Activated naive CD4-positive, alpha-beta T cell (primary cell): ENCODE measurements at places on chromosomes 7 and 10.

- DNase-seq = no peak
Observed at GRCh38 chr7:96388166-96388565, 66.3 kb upstream of the SLC25A13 start.

DNA sequence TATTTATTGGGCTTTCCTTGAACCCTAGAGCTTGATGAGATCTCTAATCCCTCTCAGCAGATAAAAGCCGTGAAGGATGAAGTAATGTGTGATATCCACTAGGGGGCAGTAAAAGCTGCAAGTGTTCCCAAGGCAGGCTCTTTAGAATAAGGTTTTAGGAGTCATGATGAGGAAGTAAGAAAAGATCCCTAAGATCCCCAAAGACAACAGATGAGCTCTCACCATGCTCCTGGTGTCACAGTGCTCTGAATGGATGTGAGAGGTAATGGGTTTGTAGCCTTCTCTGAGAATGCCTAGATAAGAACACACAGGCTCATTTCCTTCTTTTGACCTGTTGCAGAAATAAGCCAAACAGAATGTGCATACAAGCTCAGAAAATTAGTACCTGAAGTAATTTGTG is 70.4 kb upstream of the ITPRID1 start:
- no peak for DNase-seq

- no peak for DNase-seq
Observed at GRCh38 chr7:125406111-125406510, 476.5 kb upstream of the POT1 start.

- no peak for DNase-seq
Observed at GRCh38 chr10:98414578-98414931, 427 bp downstream of the PYROXD2 start.

DNA sequence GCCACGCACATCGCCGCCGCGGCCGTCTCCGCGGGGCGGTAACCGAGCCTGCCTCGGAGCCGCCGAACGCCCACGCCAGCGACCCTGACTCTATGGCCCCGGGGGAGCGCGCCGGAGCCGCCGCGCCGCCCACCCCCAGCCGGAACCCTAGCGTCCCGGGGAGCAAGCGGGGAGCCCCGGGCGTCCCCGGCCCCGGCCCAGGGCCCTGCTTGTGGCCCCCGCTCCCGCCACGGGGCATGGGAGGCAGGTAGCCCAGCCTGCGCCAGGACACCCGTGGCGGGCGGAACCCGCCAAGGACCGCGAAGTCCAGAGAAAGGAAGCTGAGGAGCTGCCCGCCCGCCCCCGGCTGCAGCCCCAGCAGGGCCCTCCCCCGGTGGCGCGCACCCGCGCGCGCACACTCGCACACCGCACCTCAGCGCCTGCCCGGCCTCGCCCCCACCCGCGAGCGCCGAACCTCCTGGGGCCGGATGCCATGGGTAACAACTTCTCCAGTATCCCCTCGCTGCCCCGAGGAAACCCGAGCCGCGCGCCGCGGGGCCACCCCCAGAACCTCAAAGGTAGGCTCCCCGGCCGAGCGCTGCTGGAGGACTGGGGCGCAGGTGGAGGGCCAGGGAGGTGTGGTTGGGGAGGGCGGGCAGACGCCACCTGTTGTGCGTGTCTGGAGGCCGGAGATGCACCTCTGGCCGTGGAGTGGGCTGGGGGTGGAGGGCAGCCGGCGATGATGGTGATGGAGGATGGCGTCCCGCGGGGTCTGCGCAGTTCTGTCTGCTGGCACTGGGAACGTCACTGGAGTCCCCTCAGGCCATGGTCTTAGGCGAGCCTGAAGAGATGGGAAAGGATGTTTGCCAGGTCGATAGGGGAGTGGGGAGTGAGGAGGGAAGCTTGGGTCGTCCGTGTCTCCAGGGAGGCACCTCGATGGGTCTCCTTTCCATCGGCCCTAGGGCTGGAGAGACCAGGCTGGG is 692 bp downstream of the NEURL1 start:
- no peak for DNase-seq

DNA sequence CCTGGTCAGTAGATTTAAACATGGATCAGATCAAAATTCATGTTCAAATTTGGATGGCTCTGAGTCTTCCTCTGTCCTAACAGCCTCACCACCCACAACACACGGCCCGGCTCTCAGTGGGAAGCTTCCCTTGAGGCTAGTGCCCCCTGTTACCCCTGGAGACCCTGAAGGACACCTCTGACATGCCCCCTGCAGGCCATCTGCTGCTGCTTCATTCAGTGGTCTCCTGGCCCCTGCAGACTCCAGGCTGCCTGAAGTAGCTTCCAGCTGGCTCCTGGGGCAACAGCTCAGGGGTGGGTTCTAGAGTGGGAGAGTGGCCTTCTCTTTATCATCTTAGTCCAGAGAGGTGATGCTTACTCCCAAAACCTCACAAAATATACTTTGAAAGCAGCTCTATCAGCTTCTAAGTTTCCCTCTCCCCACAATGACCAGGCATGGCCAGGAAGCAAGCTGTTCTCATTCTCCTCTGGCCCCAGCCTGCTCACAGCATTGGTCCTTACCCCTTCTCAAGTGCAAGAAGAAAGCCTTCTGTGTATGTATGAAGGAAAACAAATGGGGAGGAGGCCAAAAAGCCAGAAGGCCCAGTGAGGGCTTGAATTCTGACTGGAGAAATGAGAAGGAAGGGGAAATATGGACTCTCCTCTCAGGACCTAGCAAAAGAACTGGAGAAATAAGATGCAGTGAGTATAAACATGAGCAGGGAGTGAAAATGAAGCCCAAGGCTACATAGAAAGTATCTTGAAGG is 189.6 kb upstream of the INHBA start:
- DNase-seq = no peak

- DNase-seq = no peak
Observed at GRCh38 chr10:45052700-45053099, 52.0 kb downstream of the ZNF22 start.

DNA sequence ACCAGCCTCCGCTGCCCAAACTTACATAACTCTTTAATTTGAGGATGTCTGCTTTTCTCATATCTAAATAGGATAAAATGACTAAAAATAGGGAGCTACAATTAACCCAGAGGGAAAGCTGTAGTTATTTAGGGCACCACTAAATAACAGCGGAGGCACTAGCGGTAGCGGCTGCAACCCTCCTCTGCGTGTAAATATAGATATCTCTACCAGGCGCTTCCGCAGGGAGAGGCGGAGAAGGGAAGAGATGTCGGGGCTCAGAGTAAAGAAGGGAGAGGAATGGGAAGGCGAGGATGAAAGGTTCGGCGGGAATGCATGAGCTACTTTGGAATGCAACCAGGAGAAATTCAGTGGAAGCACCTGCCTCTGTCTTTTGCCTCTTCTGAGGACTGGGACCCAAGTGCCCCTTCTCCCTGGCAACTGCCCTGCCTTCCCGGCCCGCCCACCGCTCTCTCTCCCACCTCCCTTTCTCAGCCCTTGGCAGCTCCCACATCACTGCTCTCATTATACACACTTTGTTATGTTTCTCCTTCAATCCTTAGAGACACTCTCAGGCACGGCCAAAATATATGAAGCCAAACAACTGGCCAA is 698.3 kb downstream of the PARD3 start:
- no peak for DNase-seq

DNA sequence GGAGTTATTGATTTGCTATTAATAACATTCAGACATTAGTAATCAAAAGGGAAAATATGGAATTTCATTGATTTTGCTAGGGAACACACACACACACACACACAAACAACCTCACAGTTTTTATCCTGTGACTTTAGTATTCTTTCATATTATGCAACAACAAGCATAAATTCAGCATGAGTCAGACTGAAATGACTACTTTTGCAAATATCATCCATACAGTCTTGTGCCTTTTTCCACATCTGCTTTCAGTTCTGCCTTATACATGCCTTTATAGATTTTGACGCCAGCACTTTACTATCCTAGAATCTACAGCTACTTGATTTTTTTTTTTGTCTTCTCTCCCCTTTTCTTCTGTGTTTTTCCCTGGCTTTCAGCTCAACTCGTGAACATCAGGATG is 975.8 kb upstream of the LRRTM3 start:
- DNase-seq = no peak

DNA sequence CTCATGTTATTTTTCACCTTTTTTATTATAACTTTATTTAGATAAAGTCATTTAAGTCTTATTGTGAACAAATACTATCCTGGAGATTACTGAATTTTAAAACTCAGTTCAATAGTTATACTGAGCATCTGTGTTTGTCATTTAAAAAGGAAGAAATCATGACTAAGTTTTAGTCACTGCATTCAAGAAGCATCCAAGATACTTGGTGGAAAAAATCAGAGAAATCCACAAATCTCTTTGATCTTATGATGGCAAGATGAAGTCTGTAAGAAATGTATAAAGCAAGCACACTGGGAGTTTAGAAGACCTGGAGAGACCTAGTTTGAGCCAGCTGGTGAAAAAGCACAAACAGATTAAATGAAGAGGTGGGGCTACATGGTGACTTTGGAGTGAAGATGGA is 529.8 kb upstream of the IGFBP3 start:
- DNase-seq = no peak

GRCh38 chr10:131946321-131946751 is 35.4 kb downstream of the BNIP3 start:
- DNase-seq = no peak

DNA sequence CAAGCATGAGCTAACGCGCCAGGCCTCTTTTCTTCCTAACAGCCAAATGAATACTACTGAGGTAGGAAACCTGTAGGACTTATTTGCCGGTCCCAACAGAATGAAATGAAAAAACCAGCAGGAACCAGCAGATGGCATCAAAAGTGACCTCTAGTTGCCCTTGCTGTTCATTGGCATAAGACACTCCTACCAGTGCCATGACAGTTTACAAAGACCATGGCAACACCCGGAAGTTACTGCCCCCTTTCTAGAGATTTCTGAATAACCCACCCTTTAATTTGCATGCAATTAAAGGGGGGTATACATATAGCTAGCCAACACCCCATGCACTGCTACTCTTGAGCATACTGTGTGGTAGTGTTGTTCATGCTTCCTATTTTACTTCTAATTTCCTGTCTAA is 65.2 kb downstream of the ATE1 start:
- no peak for DNase-seq
